Kasumi-1 (cell line): ENCODE measurements at places on chromosomes 2 and 18.

- peak; percentile 84 for DNase-seq
Measured at GRCh38 chr2:141497272-141497671, 633.5 kb downstream of the LRP1B start.

DNA sequence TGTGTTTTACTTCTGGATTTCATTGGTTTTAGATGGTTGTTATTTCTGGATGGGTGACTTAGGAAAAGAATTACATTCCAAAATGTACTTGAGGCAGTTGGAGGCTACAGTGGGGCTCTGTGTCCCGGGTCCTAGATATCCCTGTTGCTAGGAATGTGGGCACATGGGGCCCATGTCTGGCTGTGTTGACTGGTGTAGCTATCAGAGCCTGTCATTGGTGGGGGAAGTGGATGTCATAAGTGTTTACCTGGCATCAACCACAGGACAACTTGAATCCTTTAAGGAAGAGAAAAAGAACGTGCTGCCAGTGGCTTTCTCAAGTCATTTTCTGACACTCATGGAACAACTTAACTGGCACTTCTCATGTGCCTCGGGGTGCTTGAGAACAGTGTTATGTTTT is 30.4 kb downstream of the IL18R1 start:
- DNase-seq, result no peak

DNA sequence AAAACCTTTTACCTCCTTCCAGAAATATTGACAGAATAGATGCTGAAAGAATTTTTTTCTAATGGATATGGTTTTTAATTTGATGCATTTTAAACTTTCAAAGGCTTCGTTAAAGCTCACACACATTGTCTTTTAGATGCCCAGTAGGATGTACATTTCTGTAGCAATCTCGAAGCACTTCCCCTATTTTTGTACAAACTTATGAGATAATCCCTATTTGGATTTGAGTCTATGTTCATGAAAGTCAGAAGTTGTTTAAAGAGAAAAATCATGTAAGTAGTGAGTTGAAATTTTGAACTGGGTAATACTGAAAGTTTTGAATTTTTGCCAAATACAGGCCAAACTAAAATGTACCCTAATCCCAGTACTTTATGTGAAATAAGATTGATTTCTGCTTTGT is 38.1 kb upstream of the MMADHC start:
- peak; percentile 29 for DNase-seq

GRCh38 chr2:15945909-15946705 is 5.8 kb downstream of the MYCN start:
- no peak for DNase-seq

- no peak for DNase-seq
Measured at GRCh38 chr2:120453635-120453998, 107.7 kb downstream of the INHBB start.

DNA sequence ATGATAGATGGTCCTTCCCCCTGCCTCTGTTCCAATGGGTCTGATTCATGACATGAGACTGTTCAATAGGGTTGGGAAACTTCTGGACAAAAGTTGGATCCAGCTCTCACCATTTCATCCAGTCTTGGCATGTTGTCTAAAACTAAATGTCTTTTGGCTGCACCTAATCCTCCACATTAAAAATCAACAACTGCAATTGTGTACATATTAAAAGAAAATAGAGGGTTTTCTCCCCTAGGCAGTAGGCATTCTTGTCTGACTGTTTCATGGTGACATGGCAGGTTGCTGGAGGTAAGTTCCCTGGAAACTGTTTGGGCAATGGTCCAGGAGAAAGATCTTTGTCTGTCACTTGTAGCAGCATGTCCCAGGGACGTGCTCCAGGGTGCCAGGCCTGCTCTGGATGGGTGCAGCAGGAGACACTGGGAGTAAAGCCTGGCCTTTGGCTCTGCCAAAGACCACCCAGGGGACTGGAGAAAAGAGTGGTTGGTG is 135.8 kb downstream of the TCF4 start:
- DNase-seq, result no peak

DNA sequence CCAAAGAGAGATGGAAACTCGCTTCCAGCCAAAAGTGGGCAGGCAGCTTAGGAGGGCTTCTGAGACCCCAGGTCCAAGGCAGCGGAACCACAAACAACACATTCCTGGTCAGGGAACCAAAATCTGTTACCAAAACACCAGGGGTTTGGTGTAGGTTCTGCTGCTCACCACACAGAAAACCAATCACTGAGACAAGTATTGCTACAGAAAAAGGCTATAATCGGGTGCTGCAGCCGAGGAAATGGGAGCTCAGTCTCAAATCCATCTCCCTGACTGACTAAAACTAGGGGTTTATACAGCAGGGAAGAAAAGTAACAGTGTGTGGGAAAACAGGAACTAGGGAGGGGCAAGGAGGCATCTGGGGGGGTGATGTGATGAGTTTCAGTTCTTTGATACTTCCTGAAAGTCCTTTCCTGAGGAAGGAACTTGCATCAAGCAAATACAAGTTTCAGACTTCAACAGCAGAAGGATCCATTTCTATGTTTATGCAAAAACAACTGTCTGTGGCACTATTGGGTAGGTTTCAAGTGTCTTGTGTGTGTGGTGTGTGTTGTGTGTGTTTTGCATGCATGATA is 108.0 kb downstream of the FAM168B start:
- peak; percentile 43 for DNase-seq

DNA sequence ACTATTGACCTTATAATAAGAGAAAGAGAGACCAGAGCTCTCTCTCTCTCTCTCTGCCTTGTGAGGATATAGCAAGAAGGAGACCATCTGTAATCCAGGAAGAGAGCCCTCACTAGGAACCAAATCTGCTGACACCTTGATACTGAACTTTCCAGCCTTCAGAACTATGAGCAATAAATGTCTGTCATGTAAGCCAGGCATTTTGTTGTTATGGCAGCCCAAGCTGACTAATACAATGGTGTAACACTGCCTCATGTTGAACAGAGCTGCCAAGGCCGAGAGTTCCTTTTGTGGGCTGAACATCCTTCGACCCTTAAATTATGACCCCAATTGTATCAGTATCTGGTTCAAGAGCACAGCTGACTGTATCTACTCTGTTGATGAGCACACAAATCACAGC is 108.0 kb downstream of the LRRC30 start:
- DNase-seq, result no peak
